Activated CD4-positive, alpha-beta T cell treated with anti-CD3 and anti-CD28 coated beads for 48 hours (primary cell): ENCODE measurements at places on chromosomes 2 and 18.

DNA sequence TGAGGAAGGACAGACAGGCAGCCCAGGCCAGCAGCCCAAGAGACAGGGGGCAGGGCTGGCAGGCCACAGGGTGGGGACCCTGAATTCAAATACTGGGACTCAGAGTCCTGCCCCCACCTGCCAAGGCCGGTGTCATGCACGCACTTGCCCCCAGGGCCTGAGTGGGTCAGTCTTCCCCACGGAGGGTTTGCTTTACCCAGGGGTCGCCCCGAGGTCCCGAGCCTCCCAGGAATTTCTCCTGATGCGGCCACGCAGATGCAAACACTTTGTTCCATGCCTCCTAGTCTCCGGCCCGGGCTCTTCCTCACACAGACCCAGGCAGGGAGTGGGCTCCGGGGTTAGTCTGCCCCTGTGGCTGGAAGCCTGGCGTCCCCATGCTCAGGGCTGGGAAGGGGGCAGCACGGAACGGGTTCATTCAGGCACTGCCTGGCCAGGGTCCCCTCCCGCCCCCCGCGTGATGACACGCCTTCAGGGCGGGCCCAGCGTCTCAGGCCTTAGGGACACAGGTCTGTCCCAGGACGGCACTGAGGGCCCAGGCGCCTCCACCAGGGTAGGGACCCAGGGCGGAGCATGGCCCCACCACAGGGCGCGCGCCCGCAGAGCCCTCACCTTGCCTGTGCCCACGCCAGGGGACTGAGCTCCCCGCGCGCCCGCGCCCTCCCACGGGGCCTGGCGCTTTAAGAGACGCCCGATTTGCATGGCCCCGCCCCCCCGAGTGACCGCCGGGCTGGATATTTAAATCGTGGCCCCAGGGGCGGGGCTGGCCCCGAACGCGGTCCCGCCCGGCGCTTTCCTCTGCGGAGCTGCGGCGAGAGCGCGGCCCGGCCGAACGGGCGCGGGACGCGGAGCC, at the start of gene SNED1:
Gene SNED1 (plus strand): TSS at position 763 of the 850 bp plus-strand sequence. CDS start 220 bp downstream, outside the sequence.
- DNase-seq = peak; percentile 60

DNA sequence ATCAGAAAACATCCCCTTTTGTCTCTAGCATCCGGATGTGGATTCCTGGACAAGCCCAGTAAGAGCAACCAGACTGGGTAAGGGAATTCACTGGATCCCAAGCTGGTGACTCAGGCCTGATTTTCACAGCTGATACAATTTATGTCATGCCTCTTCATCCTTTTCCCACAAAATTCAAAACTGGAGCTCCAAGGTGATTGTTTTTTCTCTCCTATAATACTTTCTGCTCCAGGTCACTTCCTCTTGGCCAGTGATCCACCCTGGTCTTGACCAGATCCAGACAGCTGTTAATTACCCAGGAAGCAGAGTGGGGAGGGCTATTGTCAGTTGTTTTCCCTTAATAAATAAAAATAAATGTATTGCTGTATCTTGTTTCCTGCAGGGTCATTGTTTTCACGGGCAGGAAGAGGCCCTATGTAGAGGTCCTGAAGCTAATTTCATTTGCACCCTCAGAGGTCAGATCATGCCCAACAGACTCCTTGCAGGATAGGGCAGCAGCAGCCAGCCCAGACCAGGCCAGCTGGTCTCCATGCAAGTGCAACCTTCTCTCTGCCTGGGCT, 57.6 kb downstream of the EVA1A start:
- DNase-seq = no peak

GRCh38 chr18:48705043-48705442, 166.2 kb downstream of the CTIF start:
- DNase-seq = no peak

- DNase-seq = no peak
These were observed 22.9 kb downstream of the GRP start for GRCh38 chr18:59242906-59243305.

DNA sequence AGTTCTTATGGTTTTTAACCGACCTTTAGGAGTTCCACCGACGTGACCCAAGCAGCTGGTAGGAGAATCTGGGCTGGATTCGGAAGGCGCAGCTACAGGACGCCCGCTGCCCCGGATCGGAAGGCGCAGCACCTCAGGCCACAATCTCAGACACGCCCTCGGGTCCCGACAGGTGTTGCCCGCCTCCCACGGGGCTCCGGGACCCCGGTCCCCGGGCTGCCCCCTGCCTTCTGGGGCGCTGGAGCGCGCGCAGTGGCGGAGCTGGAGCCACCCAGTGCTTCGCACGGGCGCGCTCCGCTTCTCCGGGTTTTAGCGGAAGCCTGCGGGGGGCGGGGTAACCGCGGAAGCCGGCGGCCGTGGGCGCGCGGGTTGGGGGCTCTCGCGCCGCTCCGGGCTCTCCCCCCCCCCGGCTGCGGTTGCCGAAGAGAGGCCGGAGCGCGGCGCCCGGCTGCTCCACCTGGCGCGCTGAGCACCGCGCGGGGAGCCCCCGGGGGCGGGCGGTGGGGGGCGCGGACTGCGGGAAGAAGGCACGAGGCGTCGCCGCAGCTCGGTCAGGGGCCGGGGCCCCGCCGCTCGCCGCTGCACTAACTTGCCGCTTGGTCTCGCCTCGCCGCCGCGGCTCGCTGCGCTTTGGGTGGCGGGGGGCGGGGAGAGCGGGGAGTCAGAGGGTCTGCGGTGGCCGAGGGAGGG, 718.8 kb downstream of the DPP10 start:
- DNase-seq = no peak

GRCh38 chr2:158650646-158651357, 144.3 kb upstream of the DAPL1 start:
- DNase-seq = no peak

DNA sequence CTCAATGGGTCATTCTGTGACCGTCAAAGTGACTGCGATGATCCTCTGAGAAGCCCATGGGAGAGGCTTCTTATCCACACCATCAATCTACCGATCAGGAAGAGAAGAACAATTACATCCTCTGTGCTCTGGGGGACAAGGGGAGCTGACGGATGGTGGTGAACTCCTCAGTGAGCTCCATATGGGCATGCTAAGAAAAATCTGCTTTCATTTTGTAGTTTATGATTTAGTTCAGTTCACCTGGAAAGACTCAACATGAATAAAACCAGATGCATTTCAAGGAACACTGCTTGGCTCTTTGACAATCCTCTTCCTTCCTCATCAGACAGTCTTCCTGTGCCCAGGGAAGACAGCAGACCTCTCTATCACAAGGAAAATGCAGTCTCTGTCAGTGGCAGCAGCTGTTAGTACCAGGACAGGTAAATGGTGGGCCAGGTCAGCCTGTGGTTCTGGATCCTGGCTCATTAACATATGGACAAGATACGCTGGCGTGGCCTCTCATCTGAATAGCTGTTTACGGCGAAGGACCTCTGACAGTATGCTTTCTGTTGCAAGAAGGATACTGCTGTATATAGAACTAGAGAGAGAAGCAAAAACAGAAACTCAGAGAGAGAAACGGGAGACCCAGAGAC, 176.9 kb downstream of the BCL2 start:
- DNase-seq = no peak

DNA sequence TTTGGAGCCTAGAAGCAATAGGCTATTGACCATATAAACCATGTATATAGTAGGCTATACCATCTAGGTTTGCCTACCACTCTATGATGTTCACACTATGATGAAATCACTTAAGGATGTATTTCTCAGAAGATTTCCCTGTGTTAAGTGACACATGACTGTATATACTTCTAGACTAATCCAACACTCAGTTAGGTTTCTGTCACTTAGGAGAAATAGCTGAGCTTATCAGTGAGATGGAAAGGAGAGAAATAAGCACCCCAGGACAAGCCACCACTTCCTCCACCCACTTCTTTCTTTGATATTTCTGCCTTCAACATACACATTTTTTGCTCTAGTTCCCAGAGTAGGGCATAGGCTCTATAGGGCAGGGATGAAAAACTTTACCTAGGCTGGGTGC, 7.8 kb downstream of the PECR start:
- no peak for DNase-seq

- DNase-seq = no peak
These were observed 36.1 kb downstream of the TRAK2 start for GRCh38 chr2:201415149-201415548.

- no peak for DNase-seq
These were observed 1249.2 kb upstream of the ZEB2 start for GRCh38 chr2:145769011-145769716.

- DNase-seq = no peak
These were observed 23.6 kb upstream of the GLS start for GRCh38 chr2:190856985-190857384.

GRCh38 chr2:235170536-235171521, 219.0 kb downstream of the SH3BP4 start:
- no peak for DNase-seq

GRCh38 chr2:163453920-163454319, 281.9 kb downstream of the FIGN start:
- DNase-seq = no peak

GRCh38 chr2:226407135-226407534, 392.5 kb downstream of the IRS1 start:
- DNase-seq = no peak

DNA sequence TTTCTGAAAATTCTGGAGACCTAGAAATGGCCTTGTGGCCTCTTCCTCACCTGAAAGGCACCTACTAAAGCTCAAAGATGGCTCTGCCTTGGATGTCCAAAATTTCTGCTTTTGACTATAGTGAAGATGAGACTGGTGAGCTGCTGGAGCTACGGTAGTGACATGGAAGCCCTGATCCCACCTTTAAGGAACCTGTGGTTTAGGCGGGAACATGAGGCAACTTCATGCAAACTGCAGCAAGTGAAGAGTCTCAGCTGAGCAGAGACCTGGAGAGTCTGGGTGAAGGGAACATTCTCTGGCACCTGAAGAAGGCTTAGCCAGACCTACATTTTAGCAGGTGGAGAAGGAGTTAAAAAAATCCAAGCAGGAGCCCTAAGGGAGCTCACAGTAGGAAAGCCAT, 40.0 kb downstream of the GORASP2 start:
- no peak for DNase-seq

- DNase-seq = no peak
These were observed 5.3 kb upstream of the RAB12 start for GRCh38 chr18:8603663-8604520.

DNA sequence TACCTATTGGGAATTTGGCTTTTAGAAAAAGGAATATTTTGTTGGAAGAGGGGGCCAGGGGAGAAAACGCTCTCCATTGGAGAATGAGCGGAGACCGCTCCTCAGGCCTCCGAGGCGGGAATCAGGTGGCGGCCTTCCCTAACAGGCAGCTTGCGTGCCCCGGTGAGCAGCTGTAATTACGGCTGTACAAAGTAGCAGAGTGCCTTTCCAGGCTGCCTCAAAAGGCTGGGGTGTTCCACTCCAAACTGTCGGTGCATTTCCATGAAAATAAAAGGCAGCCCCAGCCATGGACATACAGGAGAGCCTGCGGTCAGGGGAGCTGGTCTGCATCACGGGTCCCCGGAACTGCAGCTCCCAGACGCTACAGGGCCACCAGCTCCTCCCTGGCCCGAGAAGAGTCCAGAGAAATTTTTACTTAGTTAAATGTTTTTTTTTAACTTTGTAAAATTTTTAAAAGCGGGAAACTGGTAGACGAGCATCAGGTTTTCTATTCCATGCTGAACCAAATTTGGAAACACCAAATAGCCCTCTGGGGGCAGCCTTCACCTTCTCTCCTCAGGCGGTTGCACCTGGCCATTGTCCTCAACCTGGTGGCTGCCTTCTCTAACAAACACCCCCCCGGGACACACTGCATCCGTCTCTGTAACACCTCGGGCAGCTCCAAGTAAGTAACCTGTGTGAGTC, 209.3 kb upstream of the SALL3 start:
- no peak for DNase-seq

- no peak for DNase-seq
These were observed 742.6 kb upstream of the HS6ST1 start for GRCh38 chr2:129061069-129061768.

DNA sequence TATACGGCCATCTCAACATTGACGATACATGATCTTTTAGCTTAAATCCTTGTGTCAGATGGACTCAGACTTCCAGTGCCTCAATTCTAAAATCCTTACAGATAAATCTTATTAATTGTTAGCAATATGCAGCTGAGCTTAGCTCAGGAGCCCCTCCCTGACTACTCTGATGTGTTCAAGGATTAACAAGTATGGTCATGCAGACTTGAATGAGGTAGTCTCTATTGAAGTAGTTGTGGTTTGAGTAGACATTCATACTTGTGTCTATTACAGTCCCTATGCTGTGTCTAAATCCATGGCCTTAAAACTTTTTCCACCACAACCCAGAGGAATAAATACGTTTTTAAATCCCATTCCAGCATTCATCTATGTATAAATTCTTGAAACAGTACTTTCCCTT, 119.5 kb downstream of the NUP35 start:
- no peak for DNase-seq

DNA sequence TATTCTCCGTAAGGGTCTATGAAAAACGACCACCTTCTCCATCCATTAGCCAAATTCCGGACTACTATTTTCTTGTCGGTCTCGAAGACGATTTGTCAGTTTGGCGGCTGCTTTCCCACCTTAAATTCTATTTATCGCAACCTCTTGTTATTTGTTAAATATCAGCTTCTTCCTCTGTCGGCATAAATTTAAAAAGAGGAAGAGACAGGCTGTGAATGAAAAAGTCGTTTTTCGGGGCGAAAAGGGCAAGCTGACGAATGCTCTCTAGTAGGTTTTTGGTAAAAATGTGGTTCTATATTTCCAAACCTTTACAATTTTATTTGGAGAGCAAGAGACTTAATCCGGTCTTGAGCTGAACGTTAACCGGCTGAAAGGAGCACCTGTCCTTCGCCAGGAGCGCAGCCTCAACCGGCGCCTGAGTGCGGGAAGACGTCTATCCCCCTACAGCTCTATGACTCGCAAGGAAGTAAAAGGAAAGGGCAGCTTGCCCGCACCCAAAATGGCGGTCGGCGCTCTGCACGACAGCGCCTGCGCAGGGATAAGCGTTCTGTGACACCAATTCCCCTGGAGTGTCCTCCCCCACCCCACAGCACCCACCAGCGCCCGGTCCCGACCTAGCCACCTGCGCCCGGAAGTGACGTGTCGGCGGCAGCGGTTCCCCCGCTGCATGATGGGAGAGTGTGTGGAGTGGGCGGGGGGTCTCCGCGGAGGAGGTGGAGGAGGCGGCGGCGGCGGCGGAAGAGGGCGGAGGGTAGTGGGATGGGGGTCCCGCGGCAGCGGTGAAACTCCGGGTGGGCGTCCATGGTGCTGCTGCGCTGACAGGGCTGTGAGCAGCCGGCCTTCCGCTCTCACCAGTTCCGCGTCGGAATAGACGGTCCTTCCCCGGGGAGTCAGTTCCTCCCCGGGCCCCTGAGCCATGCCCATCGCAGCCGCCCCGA, at the start of gene AFTPH:
Gene AFTPH (plus strand): TSS at position 663 of the 938 bp plus-strand sequence. CDS start 27,147 bp downstream, outside the sequence.
- peak; percentile 99 for DNase-seq

DNA sequence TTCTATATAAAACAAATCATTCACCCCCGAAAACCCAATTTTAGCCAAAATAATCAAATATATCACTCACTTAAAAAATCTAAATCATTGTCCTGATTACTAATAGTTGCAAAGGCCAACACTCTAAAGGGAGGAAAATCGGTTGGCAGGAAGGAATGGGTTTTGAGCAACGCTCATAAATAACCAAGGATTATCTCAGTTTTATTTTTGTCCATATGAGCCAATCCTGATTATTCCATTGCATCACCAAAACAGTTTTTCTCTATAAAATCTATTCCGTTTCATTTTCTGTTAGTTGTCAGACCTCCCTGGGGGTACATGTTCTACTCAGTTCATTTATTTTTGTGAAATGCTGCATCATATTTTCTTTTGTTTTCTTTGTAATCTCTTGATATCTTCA, 174.1 kb downstream of the LRATD1 start:
- no peak for DNase-seq
